ENCODE measurements at places on chromosomes 5 and 9. TPM values are rescaled to one million over a fixed set of nuclear protein-coding genes. Genes with fewer than 3 reads are reported as not detected.

DNA sequence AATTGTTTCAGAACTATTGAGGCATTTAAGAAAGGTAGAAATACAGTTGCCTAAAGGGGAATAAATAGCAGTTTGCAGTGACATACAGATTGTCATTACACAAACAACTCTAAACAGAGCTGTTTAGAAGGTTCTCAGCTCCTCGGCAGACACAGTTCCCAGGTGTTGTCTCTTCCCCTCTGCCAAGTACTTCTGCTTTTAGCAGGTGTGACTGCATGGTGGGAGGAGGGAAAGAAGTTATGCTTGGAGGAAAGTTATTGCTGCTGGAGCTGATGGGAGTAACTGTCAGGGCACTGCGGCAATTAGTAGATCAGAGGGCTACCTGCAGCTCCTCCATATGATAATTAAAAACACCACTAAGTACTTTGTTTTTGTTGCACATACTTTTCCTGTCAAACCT lies 14.5 kb downstream of the EDIL3 start:
- no peak for DNase-seq

GRCh38 chr5:126508251-126508961 lies 85.2 kb downstream of the GRAMD2B start:
- no peak for DNase-seq

GRCh38 chr9:76651119-76651705 lies 113.0 kb upstream of the PCA3 start:
- no peak for DNase-seq

ENHO gene
- 0.35 TPM for total RNA-seq

KIF4B gene
- not detected for total RNA-seq

TAF1L gene
- total RNA-seq, result 0.05 TPM
